ENCODE measurements at places on chromosomes 2 and 18.

DNA sequence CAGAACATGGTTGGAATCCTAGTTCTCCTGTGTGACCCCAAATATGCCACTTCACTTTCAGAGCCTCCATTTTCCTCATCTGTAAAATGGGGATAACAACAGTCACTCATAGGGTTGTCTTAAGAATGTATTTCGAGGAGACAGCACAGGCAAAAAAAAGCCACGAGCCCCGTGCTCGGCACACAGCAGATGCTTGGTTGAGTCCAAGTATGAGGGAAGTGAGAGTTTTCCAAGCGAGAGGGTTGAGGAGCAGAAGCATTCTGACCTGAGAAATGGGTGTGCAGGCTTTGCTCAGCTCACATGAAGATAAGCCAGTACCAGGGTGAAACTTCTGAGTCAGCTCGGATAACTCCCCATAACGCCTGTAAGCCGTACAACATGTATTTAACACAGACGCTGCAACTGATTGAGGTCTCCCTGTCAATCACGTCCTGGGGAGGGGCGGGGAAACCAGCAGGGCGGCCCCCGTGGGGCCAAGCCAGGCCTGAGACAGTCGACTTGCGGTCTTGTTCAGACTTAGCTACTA lies 23.0 kb upstream of the ODC1 start:
- DNase-seq, result no peak

- no peak for DNase-seq
Observed at GRCh38 chr2:73203055-73203681, 794 bp downstream of the NOTO start.

DNA sequence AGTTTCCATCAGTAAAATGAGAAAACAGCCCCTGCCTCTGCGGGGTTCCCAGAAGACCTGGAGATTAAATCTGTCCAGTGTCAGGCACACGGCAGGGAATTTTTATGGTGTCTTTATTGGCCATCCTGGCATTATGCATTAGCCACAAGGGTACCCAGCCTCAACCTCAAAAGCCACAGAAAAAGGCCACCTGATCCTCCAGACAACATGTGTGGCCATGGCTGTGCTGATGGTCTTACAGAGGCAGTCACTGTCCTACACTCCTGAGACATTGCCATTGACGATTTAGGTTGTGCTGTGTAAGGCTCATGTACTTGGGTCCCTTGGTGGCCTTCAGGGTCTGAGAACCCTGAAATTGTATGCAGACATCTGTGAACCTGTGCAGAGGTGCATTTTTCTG lies 115.6 kb downstream of the SMAD7 start:
- no peak for DNase-seq

DNA sequence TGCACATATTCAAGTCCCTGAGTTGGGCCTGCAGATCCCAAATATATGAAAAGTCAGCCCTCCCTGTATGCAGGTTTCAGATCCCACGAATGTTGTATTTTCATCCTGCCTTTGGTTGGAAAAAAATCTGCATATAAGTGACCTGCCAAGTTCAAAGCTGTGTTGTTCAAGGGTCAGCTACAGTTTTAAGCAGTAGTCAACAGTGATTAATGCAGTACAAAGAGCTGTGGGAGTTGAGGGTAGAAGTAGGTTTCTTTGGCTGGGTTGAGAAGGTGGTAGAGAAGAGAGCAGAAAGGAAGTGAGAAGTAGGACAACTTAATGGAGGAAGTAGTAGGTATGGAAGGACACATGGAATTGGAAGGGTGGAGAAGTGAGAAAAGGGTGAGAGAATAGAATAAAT lies 127.9 kb downstream of the ANKRD44 start:
- no peak for DNase-seq

- no peak for DNase-seq
Observed at GRCh38 chr2:189171956-189172609, 7.5 kb downstream of the COL5A2 start.

DNA sequence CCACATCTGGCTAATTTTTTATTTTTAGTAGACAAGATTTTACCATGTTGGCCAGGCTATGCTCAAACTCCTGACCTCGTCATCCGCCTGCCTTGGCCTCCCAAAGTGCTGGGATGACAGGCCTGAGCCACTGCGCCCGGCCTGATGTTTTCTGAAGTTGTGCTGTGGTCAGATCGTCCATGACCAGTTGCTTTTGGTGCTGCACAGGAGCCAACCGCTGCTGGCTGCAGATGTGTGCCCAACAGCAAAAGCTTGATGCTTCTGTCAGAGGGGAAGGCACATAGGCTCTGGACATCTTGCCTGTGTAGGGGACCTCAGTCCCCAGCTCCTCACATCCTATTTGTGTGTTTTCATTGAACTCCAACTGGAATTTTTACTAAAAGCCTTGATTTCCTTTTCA lies 218.3 kb downstream of the AGAP1 start:
- no peak for DNase-seq

- no peak for DNase-seq
Observed at GRCh38 chr2:150391779-150392178, 95.7 kb downstream of the RND3 start.

DNA sequence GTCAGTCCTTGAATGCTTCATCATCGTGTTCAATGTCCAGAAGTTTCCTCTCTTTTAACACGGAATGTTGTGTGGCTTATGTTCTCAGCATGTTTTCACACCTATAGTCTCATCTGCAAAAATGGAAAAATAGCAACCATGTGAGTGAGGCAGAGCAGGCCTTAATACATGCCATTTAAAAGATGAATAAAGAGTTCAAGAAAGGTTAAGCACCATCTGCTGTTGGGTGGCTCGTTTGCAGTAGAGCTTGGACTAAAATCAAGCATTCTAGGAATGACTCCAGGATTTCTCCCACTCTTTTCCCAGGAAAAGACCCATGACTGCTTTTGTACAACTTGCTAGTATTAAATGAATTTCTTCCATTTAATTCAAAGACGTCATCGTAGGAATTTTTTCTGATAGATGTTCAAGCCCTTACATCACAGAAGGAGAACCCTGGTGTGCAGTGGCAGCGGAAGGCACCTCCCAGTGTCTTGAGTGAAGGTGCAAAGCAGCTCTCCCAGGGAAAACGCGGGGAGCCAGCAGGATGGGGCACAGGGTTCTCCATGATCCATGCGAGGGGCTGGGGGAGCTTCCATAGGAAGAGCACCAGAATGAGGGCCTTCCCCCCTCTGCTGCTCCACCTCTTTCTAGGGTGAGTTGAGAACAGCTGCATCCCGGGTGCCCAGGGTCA lies 9.6 kb downstream of the DCDC2C start:
- DNase-seq, result peak; percentile 19

DNA sequence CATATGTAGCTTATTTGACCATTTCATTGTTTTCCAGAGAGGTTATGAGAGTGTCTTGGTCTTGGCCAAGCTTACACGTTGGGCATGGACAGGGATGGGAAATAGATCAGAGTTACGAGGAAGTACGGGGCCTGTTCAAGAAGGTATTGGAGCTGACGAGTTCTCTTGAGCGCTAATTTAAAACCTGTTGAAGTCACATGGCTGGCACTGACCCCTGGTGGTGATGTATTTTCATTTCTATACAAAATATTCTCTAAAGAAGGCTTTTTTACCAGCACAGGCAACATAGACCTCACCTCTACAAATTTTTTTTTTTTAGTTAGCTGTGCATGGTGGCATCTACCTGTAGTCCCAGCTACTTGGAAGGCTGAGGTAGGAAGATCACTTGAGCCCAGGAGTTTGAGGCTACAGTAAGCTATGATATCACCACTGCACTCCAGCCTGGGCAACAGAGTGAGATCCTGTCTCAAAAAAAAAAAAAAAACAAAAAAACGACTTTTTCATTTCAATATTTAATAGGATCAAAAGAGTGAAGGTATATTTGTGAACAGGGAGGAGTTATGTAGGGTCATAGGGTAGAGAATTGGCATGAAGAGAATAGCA lies 19.6 kb downstream of the UGP2 start:
- DNase-seq, result peak; percentile 70

DNA sequence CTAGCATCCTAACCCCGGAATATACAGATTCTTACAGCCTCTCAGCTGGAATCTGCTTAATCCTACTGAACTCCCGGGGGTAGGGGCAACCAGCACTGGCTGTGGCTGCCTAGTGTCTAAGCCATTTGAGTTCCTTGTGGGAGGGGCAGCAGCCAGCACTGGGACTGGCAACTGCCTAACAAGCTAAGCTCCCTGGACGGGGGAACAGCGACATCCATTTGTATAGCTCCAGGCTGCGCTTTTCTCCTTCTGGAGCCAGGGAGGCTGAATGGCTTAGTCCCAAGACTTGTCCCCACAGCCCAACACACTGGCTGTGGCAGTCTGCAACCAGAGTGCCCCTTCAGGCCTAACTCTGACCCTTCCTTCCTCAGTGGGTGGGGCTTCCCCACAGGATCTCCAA lies 787.2 kb downstream of the METTL4 start:
- no peak for DNase-seq

DNA sequence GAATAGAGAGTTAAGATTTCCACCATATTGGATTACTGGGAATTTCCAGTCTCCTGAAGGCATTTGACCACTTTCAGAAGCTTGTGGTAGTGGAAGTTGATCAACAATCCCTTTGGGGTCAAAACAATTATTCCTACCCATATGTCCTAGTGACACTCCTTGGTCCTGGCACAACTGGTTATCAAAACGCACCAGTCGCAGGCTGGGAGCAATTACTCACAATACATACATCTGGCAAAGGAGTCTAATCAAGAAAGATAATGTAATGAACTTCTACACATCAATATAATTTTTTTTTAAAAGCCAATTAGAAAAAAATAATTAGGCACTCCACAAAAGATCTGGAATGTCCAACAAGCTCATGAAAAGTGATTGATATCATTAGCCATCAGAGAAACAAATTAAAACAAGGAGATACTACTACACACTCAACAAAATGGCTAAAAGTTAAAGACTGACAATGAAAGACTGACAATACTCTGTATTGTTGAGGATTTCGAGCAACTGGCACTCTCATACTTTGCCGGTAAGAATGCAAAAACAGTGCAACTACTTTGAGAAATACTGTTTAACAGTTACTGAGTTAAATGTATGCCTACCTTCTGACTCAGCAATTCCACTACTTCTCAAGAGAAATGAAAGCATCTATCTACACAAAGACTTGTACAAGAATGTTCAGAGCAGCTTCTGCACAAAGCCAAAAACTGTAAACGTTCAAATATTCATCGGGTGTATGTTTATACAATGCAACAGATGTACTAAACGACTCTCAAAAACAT lies 2.0 kb downstream of the INO80C start:
- no peak for DNase-seq

DNA sequence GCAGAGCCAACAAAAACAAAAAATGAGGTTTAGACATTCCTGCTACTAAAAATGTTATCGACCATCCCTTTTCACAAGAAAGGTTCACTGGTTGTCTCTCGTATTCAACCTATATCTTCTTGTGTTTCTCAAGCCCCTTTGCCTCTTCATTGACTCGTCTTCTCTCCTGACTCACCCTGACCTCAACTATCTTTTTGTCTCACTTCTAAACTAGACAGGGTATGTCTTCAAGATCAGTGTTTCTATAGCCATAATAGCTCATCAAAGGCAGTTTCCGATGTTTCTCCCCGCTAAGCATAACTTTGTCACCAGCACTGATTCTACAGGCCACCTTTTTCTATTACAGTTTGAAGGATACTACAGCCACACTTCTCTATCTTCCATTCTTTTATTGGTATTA lies 178.4 kb downstream of the MEMO1 start:
- no peak for DNase-seq

- no peak for DNase-seq
Observed at GRCh38 chr2:210428393-210429179, 48.0 kb downstream of the LANCL1 start.

DNA sequence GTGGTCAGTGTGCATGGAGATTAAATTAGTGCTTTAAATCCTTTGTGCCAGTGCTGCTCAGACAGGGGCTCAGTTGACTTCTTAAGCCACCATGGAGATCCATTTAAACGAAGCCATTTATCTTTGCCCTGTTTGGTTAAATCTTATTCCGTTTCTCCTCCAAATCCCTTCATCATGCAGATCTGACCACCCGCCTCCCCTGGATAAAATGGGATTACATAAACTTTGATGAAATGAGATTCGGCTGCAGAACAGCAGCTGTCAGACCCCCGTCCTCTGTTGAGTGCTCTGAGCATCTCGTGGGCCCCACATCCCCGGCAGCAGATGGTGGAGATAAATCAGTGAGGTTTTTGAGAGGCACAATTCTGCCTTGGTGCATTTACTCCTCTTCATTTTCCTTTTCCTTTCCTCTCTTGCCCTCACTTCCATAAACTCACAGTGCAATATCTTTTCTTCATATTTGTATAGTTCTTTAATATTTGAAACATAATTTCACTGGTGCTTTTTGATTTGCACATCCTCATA lies 84.4 kb upstream of the TWIST2 start:
- DNase-seq, result no peak

- no peak for DNase-seq
Observed at GRCh38 chr2:38682008-38682575, 16.2 kb downstream of the GALM start.
